ENCODE measurements at places on chromosomes 2 and 18. TPM values are rescaled to one million over a fixed set of nuclear protein-coding genes. Genes with fewer than 3 reads are reported as not detected.

The RESP18 gene
- not detected for total RNA-seq

The TTC39C gene
- 78.6 TPM for total RNA-seq

The LBH gene
- total RNA-seq: 25.7 TPM

The SIX2 gene
- total RNA-seq: 1.0 TPM

- DNase-seq: no peak
Measured at GRCh38 chr2:239198221-239198620, 202.6 kb downstream of the HDAC4 start.

DNA sequence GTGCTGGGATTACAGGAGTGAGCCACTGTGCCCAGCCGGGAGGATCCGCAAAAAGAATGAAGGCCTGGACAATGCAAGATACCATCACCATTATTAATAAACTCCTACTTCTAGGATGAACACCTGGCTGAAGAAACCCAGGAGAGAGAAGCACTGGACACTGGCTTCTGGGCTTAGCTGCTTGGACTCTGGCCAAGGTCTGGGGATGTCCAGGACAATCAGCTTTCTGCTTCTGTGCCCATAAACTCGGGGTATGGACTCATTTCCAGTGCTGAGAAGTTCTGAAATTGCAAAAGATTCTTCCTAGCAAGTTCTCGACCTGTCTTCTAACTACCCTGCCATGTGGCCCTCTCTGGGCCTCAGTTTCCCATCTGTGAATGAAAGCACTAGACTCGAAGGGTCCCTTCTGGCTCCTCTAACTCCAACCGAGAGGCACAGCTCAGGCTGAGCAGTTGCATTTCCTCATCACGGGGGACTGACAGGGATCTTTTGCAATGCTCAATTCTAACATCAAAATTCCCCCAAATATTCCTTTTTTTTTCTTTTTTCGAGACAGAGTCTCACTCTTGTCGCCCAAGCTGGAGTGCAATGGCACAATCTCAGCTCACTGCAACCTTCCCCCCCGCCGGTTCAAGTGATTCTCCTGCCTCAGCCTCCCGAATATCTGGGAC, 2.4 kb upstream of the SH2D6 start:
- no peak for DNase-seq

- no peak for DNase-seq
Measured at GRCh38 chr2:195470622-195471021, 186.4 kb upstream of the SLC39A10 start.

DNA sequence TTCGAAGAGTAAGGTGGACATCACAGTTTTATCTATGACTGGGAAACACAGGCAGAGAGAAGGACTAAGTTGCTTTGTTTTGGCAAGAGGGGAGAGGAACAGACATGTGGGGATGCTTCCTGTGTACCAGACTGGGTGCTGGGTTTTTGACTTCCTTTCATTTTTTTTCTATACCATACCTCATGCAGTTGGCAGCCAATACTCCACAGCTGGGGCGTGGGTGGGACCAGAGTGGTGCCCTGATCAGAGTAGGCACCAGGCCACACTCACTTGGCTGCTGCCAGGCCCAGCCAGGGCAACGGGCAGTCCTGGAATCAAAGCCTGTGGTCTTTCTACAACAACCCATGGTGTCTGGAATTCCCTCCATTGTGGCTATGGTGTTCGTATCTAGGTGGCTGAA, 45.2 kb downstream of the SH3RF3 start:
- DNase-seq: no peak

DNA sequence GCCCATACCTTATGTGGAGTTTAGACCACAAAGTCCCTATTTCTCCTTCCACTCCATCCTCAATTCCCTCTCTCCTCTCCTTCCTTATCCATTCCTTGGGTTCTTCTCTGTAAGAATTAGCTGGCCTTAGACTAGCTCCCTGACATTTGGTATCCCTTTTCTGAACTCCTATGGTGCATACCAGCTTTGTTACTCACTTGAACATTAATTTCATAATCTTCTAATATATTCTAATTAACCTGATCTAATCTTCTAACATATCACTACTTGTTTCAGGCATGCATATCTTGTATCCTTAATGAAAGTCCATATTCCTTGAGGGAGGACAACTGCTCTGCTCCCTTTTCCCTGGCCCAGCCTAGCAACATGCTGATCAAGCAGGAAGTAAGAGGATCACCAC, 66.4 kb downstream of the EHD3 start:
- no peak for DNase-seq

GRCh38 chr18:48581941-48582340, 43.1 kb downstream of the CTIF start:
- DNase-seq: no peak

GRCh38 chr2:214215107-214215506, 195.7 kb upstream of the VWC2L start:
- no peak for DNase-seq

- DNase-seq: no peak
Measured at GRCh38 chr2:238294393-238295143, 6.2 kb upstream of the PER2 start.

DNA sequence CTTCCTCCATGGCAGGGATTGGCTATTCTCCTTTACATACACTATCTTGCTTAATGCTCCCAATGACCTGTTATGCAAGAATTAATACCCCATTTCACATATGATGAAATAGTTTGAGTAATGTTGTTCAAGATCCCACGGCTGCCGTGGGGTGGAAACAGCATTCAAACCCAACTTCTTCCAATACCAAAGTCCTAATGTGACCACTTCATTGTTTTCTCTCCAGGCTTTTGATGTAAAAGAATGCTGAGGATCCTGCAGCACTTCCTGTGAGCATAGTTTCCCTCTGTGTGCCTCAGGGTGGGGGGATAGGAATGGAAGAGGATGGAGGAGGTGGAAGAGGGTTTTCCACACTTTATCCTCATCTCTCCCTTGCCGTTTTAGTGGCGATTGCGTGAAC, 199.4 kb downstream of the IRS1 start:
- no peak for DNase-seq
